Activated T-cell treated with anti-CD3 and anti-CD28 coated beads for 4 hours (primary cell): ENCODE measurements at places on chromosomes 7 and 10.

DNA sequence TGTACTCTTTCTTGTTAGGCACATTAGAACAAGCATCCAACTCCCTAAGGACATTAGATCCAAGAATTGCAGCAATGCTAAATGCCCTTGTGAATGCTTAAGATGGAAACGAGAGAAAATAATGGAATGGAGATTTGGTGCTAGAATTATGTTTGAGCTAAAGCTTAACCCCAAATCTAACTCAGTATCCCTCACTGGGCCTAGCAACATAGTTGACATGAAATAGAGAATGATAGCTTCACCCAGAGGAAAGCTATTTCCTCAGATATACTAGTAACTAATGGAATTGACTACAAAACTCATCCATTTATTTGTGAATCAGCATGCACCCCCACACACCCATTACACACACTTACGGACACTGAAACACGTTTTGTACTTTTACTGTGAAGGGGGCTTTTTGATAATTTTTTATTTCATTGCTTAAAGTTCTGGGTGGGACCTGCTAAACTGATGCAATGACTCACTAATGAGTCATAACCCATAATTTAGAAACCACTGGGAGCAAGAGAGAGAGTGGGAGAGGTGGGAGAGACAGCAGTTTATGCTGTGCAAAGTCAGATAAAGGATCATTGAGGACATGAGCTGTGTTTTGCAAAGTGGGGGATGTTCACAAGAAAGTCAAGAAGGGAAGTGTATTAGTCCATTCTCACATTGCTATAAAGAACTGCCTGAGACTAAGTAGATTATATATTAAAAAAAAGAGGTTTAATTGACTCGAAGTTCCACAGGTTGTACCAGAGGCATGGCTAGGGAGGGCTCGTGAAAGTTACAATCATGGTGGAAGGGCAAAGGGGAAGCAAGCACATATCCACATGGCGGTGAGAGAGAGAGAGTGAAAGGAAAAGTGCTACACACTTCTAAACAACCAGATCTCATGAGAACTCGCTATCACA, 382.7 kb downstream of the SFMBT2 start:
- DNase-seq = no peak

- no peak for DNase-seq
Measured at GRCh38 chr7:140525743-140526142, 46.4 kb upstream of the MKRN1 start.

DNA sequence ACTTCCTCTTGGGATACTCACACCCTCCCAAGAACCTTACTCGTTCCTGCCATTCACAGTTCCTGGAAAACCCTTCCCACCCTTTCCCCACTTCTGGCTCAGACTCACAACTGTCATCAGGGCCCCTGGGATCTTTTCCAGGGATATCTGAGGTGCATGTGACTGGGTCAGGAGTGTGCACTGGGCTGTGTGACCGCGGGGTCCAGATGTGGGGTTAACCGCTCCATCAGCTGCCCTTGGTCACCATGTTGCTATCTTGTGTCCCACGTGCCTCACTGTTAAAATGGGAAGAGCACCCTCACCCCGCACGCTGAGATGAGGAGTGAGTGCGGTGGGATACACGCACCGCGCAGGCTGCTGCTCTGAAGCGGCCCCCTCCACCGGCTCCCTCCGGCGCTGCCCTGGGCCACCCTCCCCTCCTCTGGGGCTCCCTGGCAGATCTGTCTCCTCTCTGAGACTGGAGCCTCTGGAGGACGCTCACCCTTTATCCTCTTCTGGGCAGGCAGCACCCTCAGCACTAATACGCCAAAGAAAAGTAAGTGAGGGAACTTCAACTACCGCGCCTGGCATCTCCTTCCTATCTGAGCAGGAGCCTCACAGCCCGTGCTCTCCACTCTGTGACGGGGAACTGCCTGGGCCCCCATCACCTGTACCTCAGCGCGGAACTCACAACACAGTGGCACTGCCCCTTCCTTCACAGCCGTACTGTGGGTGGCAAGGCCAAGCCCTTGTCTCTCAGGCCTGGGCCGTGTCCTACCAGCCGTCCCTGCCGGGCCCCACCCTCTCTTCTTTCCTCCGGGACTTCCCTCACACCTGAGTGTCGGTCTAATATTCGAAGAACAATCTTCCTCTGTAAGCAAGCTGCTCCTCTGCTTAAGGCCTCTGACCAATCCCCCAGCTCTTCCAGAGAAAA, 15.6 kb downstream of the COBL start:
- DNase-seq = no peak

DNA sequence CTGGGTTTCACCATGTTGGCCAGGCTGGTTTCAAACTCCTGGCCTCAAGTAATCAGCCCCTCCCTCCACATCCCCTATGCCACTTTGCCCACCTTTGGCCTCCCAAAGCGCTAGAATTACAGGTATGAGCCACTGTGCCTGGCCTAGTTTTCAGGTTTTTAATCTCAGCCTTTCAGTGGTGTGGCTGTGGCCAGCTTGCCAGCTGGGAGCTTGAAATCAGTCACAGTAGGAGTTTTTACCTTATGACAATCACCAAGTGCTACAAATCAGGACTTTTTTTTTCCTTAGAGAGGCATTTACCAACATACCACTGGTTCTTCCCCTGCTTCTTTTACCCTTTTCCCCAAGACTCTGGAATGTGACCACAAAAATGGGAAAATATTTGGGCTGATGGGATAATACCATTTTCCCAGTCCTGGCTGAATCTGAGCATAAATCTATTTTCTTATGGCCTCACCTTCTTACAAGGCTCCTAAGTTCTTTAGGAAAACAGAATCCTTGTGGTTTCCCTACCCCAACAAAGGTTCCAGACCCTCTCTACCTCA, 6.2 kb downstream of the STEAP4 start:
- no peak for DNase-seq

- no peak for DNase-seq
Measured at GRCh38 chr10:69960606-69960987, 92.0 kb upstream of the MACROH2A2 start.

- no peak for DNase-seq
Measured at GRCh38 chr7:44976746-44977196, 2.0 kb downstream of the MYO1G start.

DNA sequence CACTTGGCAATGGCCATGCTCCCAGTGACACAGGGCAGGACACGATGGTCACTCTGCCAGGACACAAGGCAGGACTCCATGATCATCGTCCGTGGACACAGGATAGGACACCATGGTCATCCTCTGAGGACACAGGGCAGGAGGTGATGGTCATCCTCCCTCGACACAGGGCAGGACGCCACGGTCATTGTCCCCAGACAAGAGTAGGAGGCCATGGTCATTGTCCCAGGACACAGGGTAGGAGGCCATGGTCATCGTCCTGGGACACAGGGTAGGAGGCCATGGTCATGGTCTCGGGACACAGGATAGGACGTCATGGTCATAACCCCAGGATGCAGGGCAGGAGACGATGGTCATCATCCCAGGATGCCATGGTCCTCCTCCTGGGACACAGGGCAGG, 289.2 kb downstream of the TCERG1L start:
- DNase-seq = no peak

- DNase-seq = no peak
Measured at GRCh38 chr10:70932392-70933196, 44.2 kb upstream of the PCBD1 start.

DNA sequence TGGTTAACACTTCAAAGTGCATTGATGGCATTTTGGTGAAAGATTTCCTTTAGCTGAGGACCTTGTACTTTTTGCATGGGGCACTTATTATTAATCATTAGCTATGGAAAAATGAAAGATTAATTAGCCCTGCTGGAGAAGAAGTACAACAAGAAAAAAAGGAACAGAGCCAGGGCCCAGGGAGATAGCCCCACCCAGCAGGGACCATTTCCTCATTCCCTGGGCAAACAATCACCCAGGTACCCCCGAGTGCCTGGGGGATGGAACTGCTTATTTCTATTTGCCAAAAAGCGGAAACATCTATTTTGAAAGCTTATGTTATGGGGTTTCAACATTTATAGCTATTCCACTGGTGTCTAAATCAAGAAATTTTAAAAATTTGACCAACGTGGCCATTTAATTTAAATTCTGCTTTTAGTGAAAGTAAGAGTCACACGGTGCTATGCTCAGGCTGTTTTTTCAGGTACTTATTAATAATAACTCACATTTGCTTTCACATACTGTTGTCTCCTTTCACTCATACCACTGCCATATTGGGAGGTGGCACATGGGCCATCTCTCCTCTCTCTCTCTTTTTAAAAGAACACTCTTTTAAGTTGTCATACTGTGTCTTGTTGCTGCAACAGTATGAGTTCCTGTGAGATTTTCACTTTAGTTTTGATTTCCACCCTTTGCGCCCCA, 143.6 kb upstream of the KIF5B start:
- DNase-seq = no peak

DNA sequence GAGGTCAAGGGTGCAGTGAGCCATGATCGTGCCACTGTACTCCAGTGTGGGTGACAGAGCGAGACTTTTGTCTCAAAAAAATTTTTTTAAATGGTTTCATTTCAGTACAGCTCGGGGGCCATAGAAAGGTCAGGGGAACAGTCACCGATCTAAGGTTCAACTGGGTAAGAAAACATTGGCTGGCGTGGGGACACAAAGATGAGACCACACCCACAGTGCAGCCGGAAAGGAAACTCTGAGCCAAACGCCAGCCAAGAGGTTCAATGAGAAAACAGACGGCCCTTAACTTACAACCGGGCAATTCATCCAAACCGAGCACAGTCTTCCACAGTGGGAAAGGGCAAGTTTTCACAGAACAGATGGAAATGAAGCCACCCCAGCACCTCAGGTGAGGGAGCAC, 65.1 kb downstream of the SLC37A3 start:
- DNase-seq = no peak

- DNase-seq = no peak
Measured at GRCh38 chr10:58359541-58359940, 24.7 kb downstream of the UBE2D1 start.

- DNase-seq = no peak
Measured at GRCh38 chr10:52993109-52993508, 220.5 kb upstream of the MBL2 start.

DNA sequence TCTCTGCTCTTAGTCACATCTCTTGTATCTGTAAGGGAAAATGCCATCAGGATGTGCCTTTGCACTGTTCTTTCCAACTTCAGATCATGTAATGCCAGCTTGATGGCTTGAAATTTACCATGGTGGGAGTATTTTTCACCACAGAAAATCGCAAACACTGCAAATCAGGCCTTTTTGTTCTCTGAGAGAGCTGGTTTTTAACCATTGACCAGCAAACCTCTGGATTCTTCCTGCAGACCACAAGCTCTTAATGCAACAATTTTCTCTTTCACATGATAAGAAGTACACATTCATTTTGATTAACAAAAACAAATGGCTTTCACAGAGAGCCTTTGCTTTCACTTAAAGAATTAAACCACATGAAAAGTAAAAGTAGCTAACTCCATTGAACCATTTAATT, 145.4 kb upstream of the NEBL start:
- DNase-seq = no peak

GRCh38 chr10:34255035-34255434, 560.1 kb downstream of the PARD3 start:
- DNase-seq = no peak

DNA sequence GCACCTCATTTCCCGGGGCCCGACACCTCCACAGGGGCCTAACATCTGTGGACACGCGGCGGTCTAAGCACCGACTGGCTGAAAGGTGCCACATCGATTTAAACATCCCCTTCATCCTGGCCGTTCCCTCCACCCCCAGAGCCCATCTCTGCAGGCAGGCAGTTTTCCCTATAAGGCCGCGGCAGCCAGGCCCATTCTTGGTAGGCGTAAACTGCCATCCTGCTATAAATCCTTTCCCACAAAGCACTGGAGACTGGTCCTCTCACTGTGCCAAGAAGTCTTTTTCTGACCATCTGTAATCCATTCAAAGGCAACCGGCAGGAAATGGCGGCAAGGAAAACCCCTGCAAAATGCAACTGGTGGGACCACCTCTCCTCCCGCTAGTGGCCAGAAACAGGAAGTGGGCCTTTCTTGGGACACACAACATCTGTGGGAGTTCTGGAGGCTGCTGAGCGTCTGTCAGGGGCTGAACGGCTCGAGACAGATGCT, 22.4 kb downstream of the ATXN7L1 start:
- DNase-seq = no peak

GRCh38 chr7:37095122-37095521, 353.5 kb downstream of the ELMO1 start:
- DNase-seq = no peak

- DNase-seq = no peak
Measured at GRCh38 chr10:50291261-50291850, 40.0 kb upstream of the ASAH2 start.

DNA sequence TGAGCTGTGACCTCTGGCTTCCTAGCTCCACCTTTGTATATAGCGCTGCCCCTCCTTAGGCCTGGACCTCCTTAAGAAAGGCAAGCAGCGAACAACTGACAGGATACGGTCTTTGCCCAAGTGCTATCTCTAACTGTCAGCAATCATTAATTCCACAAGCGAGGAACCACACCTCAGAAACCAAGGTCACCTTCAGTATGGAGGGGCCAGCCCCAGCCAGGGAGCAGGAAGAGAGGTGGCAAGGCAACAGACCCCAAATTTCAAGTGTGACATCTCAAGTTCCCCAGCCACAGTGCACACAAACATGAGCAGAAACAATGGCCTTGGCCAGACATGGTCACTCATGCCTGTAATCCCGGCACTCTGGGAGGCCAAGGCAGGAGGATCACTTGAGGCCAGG, 4.8 kb upstream of the AOC1 start:
- no peak for DNase-seq

GRCh38 chr10:131226446-131227162, 84.9 kb downstream of the TCERG1L start:
- DNase-seq = no peak

DNA sequence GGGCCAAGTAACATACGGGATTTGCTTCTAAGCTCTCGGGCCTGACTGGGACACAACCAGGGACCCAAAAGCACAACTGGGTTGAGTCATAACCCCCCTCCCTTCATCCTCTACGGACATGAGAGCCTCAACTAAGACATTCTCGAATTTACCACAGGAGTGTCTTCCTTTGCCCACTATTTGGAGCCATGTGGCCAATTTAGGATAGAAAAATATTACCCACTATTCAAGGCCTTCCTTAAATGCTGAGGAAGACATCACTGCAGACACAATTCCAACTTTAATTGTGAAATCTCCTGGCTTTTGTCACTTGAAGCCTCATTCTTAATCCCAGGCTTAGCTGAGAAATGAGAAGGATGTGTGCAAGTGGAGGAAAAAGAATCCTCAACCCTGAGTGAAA, 11.8 kb downstream of the CTBP2 start:
- DNase-seq = no peak

- no peak for DNase-seq
Measured at GRCh38 chr10:29056729-29057128, 232.1 kb upstream of the LYZL1 start.

GRCh38 chr7:102132209-102132752, 154.4 kb upstream of the SH2B2 start:
- DNase-seq = no peak

GRCh38 chr7:132009778-132010177, 453.4 kb upstream of the PODXL start:
- DNase-seq = no peak

GRCh38 chr10:42635098-42635497, 3.3 kb downstream of the ZNF33B start:
- DNase-seq = no peak

DNA sequence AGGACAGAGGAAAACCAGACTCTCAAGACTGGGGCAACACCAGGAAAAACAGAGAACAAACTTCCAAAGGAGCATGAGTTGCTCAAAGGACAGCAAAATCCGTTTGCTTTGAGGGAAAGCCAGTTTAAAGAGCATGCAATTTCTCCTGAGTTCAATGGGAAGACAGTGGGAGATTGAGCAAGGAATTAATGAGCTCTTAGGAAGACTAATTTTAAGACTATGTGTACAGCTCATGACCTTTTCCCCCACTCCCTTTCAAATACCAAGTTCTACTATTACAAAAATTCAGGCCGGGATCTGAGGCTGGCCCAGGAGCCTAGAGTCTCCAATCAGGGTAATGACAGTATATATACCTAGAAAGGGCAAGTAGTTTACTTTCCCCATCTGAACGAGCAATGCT, 79.2 kb downstream of the EPDR1 start:
- DNase-seq = no peak
